ENCODE measurements at places on chromosomes 7 and 10.

DNA sequence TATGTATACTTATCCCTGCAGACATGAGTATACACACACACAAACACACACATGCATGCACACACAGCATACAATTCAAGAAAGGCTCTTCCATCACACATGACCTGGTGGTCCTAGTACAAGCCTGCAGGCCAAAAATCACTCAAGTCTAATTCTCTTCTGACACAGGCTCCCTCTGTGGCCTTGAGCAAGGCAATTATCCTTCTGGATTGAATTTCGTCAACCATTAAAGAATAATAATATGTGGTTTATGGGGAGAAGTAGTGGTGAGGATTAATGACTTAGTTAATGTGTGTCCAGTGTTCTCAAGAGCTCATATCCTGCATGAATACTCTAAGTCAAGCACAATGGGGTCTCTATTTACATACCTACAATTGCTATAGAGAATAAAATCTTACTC, 161.8 kb upstream of the KIAA1217 start:
- no peak for DNase-seq

DNA sequence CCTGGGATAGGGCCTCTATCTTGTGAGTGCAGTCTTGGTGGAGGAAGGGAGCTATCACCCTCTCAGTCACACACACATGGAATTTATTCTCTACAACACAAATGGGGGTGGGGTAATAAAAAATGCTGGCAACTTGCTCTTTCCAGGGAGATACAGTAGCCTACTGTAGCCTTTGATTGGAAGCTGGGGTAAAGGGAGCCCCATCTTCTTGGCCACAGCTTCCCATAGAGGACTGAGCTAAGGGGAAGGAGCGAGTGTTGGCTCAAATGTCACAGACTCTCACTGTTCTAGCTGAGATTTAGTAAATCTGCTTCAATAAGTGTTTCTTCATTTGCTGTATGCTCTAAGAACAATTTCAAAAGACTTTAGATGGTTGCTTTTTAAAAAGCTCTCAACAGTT, 222.2 kb upstream of the CXCL12 start:
- DNase-seq = no peak

- no peak for DNase-seq
Measured at GRCh38 chr10:59962756-59963155, 56.4 kb upstream of the CCDC6 start.

DNA sequence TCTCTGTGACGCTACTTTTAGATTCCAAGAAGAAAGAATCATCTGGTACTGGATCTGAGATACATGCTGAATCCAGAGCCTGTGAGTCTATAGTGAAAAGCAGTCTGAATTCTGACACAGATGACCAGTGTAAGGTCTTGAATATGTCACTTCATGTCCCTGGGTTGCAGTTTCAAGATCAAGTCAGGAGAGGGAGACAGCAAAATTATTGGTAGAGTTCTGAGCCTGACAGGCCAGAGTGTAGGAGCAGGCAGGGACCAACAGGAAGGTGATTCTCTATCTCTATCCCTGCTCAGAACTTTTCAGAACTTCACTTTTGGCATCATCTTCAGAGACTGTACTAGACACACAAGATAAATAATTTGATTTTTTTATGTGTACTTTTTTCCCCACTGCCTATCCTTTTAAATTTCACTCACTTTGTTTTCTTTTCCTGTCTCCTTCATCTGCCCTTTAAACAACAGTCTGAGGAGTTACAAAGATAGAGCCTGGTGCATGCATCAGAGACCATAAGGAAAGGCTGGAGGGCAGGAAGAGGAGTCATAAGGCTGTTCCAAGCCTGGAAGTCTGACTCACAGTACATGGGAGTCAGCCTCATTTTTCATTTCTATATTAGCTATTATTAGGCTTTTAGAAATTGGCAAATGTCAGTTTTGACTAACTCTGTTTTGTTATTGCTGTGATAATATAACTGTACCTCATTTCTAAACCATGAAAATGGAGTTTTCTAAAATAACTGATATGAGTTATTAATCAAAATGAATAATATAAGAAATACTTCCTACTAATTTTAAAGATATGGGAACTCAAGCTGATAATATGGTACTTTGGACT, 120.2 kb upstream of the TMEM229A start:
- no peak for DNase-seq

DNA sequence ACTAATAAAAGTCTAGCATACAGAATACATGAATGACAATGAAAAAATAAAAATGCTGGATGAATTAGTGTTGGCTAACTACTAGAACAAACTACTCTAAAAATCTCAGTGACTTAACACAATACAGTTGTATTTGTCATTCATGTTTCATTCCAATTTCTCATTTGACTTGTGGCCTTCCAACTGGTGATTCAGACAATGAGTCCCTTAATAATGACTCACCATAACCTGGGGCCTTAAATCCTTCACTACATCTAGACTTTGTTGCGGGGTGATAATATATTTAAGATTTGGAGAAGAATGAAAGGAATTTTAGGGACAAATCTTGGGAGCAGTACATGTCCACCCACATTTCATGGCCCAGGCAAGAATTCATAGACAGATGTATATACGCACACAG, 90.5 kb upstream of the POM121L12 start:
- no peak for DNase-seq

GRCh38 chr10:1010703-1011102, 15.0 kb downstream of the IDI2 start:
- DNase-seq = no peak

DNA sequence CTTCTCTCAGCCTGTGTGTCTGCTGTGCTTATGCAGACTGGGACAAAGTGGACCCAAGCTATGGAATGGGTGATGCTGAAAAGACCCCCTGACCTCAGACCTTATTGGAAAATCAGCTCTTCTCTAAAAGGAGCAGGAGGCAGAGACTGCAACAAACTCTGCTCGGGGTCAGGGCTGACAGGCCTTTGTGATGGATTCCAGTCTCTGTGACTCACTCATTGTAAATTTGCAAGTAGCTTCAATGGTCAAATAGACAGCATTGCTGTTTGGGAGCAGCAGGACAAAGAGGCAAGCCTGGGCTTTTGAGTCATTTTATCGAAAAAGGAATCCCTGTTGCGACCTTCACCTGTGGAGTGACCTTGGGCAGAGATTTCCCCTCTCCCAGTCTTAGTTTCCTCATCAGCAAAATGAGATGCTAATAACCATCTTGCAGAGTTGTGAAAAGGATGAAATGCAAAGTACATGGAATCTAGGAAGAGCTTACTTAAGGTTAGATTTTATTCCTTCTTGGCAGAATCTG, 26.1 kb upstream of the GPR26 start:
- DNase-seq = no peak

- no peak for DNase-seq
Measured at GRCh38 chr7:33685503-33685902, 219.8 kb upstream of the BMPER start.

- no peak for DNase-seq
Measured at GRCh38 chr7:5670183-5670935, 111.1 kb downstream of the RNF216 start.

DNA sequence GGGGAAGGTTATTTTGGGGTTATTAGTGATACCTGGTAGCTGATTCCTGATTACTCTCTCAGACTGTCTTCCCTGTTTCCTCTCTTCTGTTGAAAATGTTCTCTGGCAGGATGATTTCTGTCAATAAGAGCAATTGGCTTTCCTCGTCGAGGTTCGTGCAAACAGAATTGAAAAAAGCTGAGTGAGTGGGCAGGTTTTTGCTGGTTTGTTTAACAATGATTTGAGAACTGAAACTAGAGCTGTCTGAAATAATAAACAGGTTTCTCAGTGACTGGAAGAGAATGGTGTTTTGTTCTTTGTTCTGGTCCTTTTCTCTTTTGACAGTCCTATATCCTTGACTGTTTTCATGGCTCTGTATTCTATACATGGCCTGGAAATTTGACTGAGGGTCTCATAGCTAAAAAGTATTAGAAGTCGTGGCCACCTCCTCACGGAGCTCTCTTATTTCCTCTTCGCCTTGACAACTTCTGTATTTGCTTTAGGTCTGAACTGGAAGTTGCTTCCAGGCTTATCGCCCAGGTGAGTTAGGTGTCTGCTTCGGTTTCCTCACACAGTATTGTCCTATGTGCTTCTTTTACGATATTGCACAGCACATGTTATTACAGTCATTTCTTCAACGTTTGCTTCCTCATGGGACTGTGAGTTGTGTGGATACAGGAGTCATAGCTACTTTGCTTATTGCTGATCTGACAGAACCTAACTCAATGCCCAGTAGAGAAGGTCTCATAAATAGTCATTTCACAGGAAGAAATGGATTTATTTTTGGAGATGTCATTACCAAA, 403.6 kb downstream of the NRG3 start:
- DNase-seq = no peak

DNA sequence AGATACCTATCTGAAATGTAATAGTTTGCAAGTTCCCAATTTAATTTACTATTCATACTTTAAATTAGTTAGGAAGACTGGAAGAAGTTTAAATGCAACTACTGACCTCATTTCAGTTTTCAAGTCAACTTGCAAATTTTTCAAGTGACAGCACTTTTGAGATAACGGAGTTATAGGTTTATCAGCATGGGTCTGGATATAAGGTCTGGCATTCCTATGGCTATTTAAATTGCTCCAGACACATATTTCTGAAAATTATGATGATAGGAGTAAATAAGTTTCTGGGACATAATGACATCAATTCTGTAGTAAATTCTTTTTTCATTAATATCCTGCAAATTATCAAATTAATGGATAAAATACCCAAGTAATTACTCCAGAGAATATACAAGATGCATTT, 251.9 kb downstream of the PRKG1 start:
- DNase-seq = no peak

GRCh38 chr7:11343818-11344413, 370.2 kb downstream of the PHF14 start:
- no peak for DNase-seq

GRCh38 chr7:65804887-65805286, 68.0 kb upstream of the VKORC1L1 start:
- DNase-seq = no peak

- no peak for DNase-seq
Measured at GRCh38 chr7:116216956-116217571, 6.7 kb downstream of the TES start.
